ENCODE measurements at places on chromosomes 2 and 18. TPM values are rescaled to one million over a fixed set of nuclear protein-coding genes. Genes with fewer than 3 reads are reported as not detected.
A peak's percentile ranks its signal among the peaks of the same experiment; 100 is the strongest.

DNA sequence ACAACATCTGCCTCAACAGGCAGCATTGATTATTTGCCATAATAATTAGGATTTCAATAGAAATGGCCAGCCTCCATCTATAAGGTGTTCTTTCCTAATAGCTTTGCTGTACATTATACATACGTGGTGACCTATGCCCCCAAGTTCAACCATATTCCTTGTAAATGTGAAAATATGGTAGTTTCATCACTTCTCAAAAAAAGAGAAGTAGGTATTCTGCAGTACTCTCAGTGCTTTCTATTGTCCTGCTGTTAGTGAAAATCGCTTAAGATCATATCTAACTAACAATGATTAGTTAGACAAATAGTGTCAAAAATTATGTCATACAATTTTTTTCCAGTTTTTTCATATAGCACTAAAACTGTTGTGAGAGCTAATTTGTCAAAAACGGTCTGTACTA lies 79.6 kb downstream of the SLC4A10 start:
- no peak for DNase-seq

DNA sequence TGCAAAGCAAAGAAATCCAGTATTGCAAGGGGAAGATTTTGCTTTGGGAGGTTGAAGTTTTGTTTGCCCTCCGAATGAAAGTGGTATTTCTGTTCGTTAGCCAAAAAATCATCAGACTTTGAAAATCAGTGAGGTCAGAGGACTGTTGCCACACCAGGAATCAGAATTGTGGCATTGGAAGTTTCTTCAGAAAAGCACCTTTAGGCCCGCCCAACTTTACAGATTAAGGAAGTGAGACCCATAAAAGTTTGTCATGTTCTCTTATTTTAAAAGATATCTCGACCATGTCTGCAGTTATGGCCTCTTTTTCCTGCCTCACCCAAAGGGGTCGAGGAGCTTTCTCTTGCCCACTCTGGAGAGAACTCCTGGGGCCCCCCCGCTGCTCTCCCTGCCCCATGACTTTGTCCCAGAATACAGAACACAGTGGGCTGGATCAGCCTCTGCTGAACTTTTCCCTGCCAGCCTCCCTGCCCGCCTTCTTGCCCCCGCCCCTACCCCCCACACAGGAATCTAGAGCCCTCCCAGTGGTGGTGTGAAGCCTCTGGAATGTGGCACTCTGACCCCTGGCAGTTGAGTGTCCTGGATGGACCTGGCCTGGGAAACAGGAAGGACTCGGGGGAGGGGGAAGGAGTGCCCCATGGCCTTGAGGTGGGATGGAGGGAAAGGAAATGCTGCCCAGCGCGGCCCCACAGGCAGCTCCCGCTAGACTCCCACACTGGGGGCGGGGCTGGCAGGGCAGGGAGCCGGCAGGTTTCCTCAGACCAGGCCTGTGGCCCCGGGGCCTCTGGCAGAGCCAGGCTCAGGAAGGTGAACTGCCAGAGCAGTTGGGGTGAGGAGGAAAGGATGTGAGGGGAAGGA lies 25.3 kb downstream of the CRIM1 start:
- no peak for DNase-seq

The DES gene
- total RNA-seq = 0.13 TPM

DNA sequence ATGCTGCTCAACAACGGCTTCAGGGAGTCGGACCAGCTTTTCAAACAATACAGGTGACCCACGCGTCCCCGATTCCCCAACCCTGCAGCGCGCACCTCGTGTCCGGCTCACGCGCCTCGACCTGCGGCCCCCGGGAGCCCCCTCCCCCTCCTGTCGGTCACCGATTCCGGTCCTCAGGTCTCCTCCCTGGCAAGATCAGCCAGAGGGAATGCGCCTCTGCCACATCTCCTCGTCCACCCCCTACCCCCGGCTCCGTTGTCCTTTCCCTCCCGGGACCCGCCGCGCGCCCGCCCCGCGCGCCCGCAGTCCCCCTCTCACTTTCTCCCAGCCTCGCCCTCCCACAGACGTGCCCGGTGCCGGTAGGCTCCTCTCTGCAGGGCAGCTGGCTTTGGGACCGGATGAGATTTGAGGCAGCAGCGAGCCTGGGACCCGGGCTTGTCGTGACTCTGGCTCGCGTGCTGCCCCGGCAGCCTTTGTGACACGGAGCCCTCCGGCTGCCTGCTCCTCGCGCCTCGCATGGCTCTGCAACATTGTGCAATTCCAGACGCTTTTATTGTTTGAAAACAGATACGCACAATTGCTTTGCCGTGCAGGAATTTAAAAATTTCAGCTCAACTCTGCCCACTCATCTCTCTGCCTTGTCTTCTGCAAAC lies 558 bp downstream of the TTC39C start:
- DNase-seq = peak; percentile 26

GRCh38 chr2:145068509-145068908 lies 548.6 kb upstream of the ZEB2 start:
- DNase-seq = no peak

GRCh38 chr18:43876286-43876685 lies 599.0 kb upstream of the SYT4 start:
- no peak for DNase-seq

GRCh38 chr18:63890950-63891304 lies 3.4 kb downstream of the SERPINB2 start:
- peak; percentile 60 for DNase-seq

DNA sequence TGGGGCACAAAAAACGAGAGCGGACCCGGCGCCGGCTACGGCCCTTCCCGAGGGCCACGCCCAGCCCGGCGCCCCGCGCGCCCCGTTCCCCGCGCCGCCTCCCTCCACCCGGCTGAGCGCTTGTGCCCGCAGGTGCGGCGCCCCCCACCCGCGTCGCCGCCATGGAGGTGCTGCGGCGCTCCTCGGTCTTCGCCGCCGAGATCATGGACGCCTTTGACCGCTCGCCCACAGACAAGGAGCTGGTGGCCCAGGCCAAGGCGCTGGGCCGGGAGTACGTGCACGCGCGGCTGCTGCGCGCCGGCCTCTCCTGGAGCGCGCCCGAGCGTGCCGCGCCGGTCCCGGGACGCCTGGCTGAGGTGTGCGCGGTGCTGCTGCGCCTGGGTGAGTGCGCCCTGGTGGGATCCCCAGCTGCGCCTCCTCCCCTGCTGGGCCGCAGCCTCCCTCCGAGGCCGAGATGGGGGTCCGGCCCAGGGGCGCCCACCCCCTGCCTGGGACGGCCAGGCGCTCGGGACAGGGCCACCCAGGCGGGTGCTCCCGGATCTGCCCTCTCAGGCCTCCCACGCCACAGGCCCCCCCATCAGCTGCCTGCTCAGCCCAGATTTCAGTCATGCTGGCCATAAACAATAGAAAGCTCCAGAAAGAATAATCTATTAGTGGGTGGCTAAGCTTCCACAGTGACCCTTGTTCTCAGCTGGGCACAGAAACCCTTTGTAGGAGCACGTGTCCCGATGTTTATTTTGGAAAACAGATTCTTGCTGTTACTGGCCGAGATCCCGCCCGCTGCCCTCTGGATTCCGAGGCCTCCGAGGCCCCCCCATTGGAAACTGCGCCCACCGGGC lies 997 bp downstream of the BOK start:
- peak; percentile 42 for DNase-seq

DNA sequence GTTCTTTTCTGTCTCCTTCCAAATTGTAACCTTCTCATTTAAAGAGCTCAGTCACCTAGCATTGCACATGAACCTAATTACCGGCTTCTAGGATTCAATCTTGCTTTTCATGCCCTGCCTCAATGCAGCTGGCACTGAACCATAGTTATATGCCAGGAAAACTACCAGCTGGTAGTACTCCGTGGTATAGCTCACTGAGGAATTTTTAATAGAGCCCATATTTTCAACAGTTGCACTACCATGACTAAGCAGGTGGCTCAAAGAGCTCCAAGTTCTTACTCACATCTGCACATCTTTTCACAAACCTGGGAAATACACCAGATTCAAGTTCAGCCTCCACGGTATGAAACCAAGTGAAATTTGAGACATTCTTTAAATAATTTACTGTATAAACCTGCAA lies 363.5 kb downstream of the GRB14 start:
- DNase-seq = no peak

The CD28 gene
- not detected for total RNA-seq

The ALK gene
- total RNA-seq = 4.8 TPM

The FSHR gene
- total RNA-seq = not detected

The ASTL gene
- total RNA-seq = not detected

The SP3 gene
- total RNA-seq = 63.4 TPM

DNA sequence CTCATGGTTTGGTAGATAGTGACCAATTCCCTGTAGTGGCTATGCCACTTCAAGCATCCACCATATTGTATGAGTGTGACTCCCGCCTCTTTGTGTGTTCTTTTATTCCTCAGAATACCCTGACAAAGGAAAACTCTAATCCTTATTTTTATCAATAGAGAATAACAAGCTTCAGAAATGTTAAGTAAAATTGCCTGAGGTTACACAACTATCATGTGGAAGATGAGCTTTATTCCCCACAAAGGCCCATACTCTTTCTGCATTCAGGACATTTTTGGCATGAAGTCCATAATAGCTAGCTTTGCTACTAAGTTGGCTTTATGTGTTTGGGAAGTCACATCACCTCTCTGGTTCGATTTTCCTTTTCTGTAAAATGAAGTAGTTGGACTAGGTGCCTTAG lies 276.8 kb downstream of the PIK3C3 start:
- DNase-seq = peak; percentile 52

- DNase-seq = no peak
These were observed 118.1 kb downstream of the PRPF40A start for GRCh38 chr2:152598975-152599759.

Data from SK-MEL-5 (cell line).